ENCODE measurements at places on chromosomes 5 and 9. TPM values are rescaled to one million over a fixed set of nuclear protein-coding genes. Genes with fewer than 3 reads are reported as not detected.

UNC5A gene
- total RNA-seq: not detected

DNA sequence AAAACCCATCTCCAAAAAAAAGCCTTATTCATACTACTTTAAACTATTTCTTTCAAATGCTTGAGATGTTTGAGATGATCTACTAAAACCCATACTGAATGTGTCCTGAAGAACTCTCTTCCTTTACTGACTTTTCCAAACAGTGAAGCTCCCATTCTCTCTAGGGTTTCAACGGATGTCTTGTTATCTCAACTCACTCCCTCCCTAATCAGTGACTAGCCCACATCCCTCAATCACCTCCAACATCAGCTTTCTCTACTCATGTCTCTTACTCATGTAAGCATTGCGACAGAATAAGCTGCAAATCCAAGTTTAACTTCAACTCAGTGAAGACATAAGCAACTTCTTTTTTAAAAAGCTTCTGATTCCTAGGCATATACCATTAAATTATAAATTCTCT lies 42.1 kb downstream of the WDR41 start:
- no peak for DNase-seq
- H3K4me3 ChIP-seq: no peak overlapping the region
- H3K36me3 ChIP-seq: peaks cover 3% of the 10 kb centered on the region
- H3K27me3 ChIP-seq: no peaks in the 10 kb centered on the region
- no peak overlapping the region for H3K27ac ChIP-seq
- peaks cover 9% of the 10 kb centered on the region for H3K4me1 ChIP-seq

OLFML2A gene
- 7.1 TPM for total RNA-seq

IFNA16 gene
- total RNA-seq: not detected

- H3K4me3 ChIP-seq: no peak overlapping the region
- H3K27me3 ChIP-seq: no peaks in the 10 kb centered on the region
- no peaks in the 10 kb centered on the region for H3K4me1 ChIP-seq
- no peak for DNase-seq
Observed at GRCh38 chr5:156446526-156446925, 119.6 kb downstream of the SGCD start.

DNA sequence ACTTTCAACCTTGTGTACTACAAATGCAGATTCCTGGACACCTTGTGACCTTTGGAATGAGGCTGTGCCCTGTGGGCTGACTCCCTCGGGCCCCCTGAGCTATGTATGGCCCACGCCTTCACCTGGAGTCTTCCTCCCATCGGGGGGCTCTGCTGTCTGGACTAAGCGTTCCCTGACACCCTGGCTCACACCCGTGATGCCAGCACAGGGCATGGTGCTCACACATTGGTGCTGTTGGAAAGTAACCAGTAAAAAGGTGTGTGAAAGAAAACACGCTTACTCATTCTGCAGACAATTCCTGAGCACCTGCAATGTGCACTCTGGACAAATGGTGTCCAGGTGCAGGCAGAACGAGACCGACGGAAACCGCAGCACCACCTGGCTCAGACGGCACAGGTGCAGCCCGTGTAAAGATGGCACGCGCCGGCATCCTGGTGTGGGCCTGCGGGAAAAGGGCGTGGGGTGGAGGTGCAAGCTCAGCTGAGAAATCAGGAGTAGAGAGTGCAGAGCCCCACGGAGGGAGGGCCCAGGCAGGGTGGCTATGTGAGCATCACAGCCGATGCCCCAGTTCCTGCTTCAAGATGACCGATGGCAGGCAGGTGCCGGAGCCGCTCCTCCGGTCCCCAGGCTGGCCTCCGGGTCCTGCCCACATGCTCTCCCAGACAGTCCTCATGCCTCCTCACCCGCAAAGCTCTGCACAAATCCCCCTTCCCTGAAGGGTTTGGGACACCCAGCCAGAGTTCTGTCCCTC lies 11.0 kb downstream of the LPCAT1 start:
- H3K4me3 ChIP-seq: no peak overlapping the region
- no peaks in the 10 kb centered on the region for H3K36me3 ChIP-seq
- H3K4me1 ChIP-seq: no peaks in the 10 kb centered on the region
- peak; percentile 71 for DNase-seq

CCL21 gene
- 29.1 TPM for total RNA-seq

- peaks cover 7% of the 10 kb centered on the region for H3K4me1 ChIP-seq
- H3K4me3 ChIP-seq: no peak overlapping the region
- H3K27me3 ChIP-seq: no peaks in the 10 kb centered on the region
- no peak overlapping the region for H3K27ac ChIP-seq
Observed at GRCh38 chr5:122915717-122916461, 70.5 kb downstream of the SNX24 start.

GRCh38 chr9:83544002-83544698 lies 5.9 kb upstream of the FRMD3 start:
- H3K27ac ChIP-seq: no peak overlapping the region
- H3K27me3 ChIP-seq: no peaks in the 10 kb centered on the region
- no peak overlapping the region for H3K4me3 ChIP-seq
- no peaks in the 10 kb centered on the region for H3K4me1 ChIP-seq

GRCh38 chr5:128885649-128886255 lies 79.5 kb upstream of the SLC27A6 start:
- no peaks in the 10 kb centered on the region for H3K4me1 ChIP-seq
- no peak overlapping the region for H3K4me3 ChIP-seq
- no peaks in the 10 kb centered on the region for H3K36me3 ChIP-seq
- H3K27me3 ChIP-seq: no peaks in the 10 kb centered on the region
- DNase-seq: no peak
- no peak overlapping the region for H3K27ac ChIP-seq

BTNL8 gene
- 0.29 TPM for total RNA-seq

TIMD4 gene
- total RNA-seq: 0.99 TPM

SLC4A9 gene
- not detected for total RNA-seq

- no peaks in the 10 kb centered on the region for H3K36me3 ChIP-seq
- no peak overlapping the region for H3K27ac ChIP-seq
- H3K27me3 ChIP-seq: no peaks in the 10 kb centered on the region
- DNase-seq: peak; percentile 84
Observed at GRCh38 chr5:107542831-107543231, 127.9 kb downstream of the EFNA5 start.

FSD1L gene
- 4.6 TPM for total RNA-seq

DNA sequence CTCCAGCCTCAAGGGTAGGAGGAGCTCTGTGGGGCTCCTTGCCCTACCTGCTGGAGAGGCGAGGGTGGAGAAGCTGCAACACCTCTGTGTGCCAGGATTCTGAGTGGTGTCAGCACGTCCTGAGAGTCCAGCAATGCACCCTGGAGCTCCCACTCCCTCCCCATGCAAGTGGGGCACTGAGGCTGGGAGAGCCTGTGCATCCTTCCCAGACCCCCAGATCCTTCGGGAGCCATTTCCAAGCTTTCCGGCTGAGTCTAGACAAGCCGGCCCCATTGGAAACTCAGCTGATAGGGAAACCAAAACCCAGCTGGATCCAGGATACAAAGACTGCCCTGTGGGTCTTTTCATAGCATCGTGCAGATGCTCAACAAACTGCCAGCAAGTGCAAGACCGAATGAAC lies 1.8 kb downstream of the FAM163B start:
- no peak for DNase-seq
- H3K36me3 ChIP-seq: no peaks in the 10 kb centered on the region
- H3K27me3 ChIP-seq: no peaks in the 10 kb centered on the region
- no peak overlapping the region for H3K4me3 ChIP-seq
- H3K27ac ChIP-seq: no peak overlapping the region

DNA sequence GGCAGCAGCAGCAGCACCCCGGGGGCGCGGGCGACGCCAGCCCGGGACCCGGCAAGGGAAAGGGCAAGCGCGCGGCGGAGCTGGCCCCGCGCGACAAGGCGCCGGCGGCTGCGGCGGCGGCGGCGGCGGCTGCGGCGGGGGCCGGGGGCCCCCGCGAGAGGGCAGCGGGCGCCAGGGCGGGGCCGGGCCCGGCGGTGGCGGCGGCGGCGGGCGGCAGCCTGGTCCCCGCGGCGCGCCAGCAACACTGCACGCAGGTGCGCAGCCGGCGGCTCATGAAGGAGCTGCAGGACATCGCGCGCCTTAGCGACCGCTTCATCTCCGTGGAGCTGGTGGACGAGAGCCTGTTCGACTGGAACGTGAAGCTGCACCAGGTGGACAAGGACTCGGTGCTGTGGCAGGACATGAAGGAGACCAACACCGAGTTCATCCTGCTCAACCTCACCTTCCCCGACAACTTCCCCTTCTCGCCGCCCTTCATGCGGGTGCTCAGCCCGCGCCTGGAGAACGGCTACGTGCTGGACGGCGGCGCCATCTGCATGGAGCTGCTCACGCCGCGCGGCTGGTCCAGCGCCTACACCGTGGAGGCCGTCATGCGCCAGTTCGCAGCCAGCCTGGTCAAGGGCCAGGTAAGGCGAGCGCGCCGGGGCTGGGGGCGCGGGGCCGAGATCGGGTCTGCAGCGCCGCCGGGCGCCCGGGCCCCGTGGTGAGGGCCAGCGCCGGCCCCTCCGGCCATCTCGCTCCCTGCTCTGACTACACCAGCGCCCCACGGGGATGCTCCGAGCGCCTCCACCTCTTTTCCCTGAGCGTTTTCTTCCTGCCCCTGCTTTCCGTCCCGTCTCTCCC lies at the start of gene UBE2QL1:
UBE2QL1 (plus strand) TSS at position 238 of the 843 bp plus-strand sequence; CDS start at position 273, 35 bp downstream.
- H3K27me3 ChIP-seq: no peaks in the 10 kb centered on the region
- H3K27ac ChIP-seq: no peak within 1 kb of the TSS
- no peaks in the 10 kb centered on the region for H3K36me3 ChIP-seq

LRRC70 gene
- 9.6 TPM for total RNA-seq

DNA sequence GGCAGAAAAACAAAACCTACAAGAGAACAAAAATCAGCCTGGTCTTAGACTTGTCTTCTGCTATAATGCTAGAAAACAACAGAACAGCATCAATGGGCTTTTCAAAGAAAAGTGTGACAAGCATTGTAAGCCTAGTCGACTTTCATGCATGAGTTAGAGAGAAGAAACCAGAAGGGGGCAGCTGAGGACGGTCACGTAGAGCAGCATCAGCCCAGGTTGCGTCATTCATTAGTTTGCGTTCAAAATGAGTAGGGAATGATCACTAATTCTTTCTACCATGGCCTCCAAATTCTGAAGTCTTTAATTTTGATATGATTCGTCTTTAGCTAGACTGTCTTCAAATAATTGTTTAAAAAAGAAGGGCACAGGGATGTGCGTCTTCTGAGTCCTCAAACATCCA lies 4.7 kb upstream of the ISCA1 start:
- H3K27ac ChIP-seq: no peak overlapping the region
- no peaks in the 10 kb centered on the region for H3K36me3 ChIP-seq
- no peaks in the 10 kb centered on the region for H3K4me1 ChIP-seq
- H3K4me3 ChIP-seq: no peak overlapping the region
- H3K27me3 ChIP-seq: no peaks in the 10 kb centered on the region
- no peak for DNase-seq

GRCh38 chr9:114522286-114522685 lies 17.0 kb upstream of the WHRN start:
- H3K36me3 ChIP-seq: no peaks in the 10 kb centered on the region
- H3K4me1 ChIP-seq: no peaks in the 10 kb centered on the region
- no peak for DNase-seq
- no peak overlapping the region for H3K4me3 ChIP-seq
- H3K27me3 ChIP-seq: no peaks in the 10 kb centered on the region

CTNND2 gene
- total RNA-seq: 0.29 TPM

ADRB2 gene
- 2.2 TPM for total RNA-seq

GRCh38 chr9:75027187-75028107 lies 646 bp downstream of the CARNMT1 start:
- H3K4me1 ChIP-seq: peaks cover 2% of the 10 kb centered on the region
- H3K27ac ChIP-seq: peak overlapping the region; percentile 68
- DNase-seq: peak; percentile 76
- no peaks in the 10 kb centered on the region for H3K27me3 ChIP-seq
- peak overlapping the region; percentile 58 for H3K4me3 ChIP-seq

GLRA1 gene
- not detected for total RNA-seq

GRCh38 chr5:170393235-170393634 lies 4.1 kb upstream of the KCNMB1 start:
- no peaks in the 10 kb centered on the region for H3K36me3 ChIP-seq
- H3K4me1 ChIP-seq: no peaks in the 10 kb centered on the region
- DNase-seq: no peak
- H3K27ac ChIP-seq: no peak overlapping the region
- H3K27me3 ChIP-seq: no peaks in the 10 kb centered on the region

ANGPTL2 gene
- 44.8 TPM for total RNA-seq

GRCh38 chr9:91126761-91127445 lies 234.8 kb downstream of the AUH start:
- no peaks in the 10 kb centered on the region for H3K27me3 ChIP-seq
- no peaks in the 10 kb centered on the region for H3K36me3 ChIP-seq
- no peak overlapping the region for H3K4me3 ChIP-seq
- no peak overlapping the region for H3K27ac ChIP-seq

DNA sequence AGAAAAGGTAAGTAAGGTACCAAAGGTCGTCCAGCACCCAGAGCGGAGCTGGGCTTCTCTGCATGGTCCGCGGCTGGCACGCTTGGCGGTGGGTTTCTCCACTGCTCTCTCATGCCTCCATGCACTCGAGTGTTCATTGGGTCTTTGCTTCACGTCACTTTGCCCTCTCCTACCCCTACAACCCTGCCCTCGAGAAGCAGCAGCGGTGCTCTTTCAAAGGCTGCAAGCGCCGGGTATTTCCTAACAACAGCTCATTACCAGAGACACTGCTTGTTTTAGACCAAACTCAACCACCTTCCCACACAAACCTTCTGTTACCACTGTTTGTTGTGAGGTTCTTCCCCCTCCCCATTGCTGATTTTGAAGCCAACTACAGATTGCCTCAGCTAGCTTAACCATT lies 21.5 kb upstream of the ZBTB34 start:
- no peaks in the 10 kb centered on the region for H3K27me3 ChIP-seq
- no peak for DNase-seq
- H3K36me3 ChIP-seq: peaks cover 6% of the 10 kb centered on the region
- no peak overlapping the region for H3K27ac ChIP-seq

- no peak for DNase-seq
- no peaks in the 10 kb centered on the region for H3K27me3 ChIP-seq
- H3K27ac ChIP-seq: peak overlapping the region; percentile 36
Observed at GRCh38 chr9:8760000-8760767, 960.6 kb upstream of the DMAC1 start.

- H3K4me3 ChIP-seq: no peak overlapping the region
- no peaks in the 10 kb centered on the region for H3K36me3 ChIP-seq
Observed at GRCh38 chr9:131590907-131591844, 45.9 kb downstream of the PRRT1B start.

CCDC112 gene
- total RNA-seq: 7.3 TPM

CCL27 gene
- not detected for total RNA-seq

RGS14 gene
- total RNA-seq: 8.8 TPM

ARL14EPL gene
- total RNA-seq: 0.63 TPM

GRCh38 chr5:27402828-27403227 lies 364.4 kb upstream of the CDH9 start:
- H3K27me3 ChIP-seq: no peaks in the 10 kb centered on the region
- no peak overlapping the region for H3K4me3 ChIP-seq
- H3K36me3 ChIP-seq: no peaks in the 10 kb centered on the region
- no peak overlapping the region for H3K27ac ChIP-seq
- DNase-seq: no peak
- no peaks in the 10 kb centered on the region for H3K4me1 ChIP-seq

DNA sequence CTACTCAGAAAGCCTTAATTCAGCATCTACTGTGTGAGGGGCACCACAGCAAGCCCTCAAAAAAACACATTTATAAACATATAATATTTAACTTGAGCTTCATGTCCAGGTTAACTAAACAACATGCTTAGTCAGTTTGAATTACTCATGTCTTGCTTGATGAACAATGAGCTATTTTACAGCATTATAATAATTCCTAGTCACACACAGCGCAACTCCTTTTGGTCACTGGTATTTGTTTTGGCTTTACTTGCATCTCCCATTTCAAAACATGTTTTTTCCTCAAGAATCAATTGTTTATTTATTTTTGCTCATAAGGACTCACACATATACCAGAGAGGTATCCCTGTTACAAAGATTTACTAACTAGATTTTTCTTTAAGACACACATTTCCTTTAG lies 616.7 kb upstream of the DAB2 start:
- DNase-seq: no peak
- H3K36me3 ChIP-seq: no peaks in the 10 kb centered on the region
- no peak overlapping the region for H3K27ac ChIP-seq
- H3K27me3 ChIP-seq: no peaks in the 10 kb centered on the region
- no peak overlapping the region for H3K4me3 ChIP-seq
